ENCODE measurements at places on chromosomes 1 and 21.
A peak's percentile ranks its signal among the peaks of the same experiment; 100 is the strongest.

DNA sequence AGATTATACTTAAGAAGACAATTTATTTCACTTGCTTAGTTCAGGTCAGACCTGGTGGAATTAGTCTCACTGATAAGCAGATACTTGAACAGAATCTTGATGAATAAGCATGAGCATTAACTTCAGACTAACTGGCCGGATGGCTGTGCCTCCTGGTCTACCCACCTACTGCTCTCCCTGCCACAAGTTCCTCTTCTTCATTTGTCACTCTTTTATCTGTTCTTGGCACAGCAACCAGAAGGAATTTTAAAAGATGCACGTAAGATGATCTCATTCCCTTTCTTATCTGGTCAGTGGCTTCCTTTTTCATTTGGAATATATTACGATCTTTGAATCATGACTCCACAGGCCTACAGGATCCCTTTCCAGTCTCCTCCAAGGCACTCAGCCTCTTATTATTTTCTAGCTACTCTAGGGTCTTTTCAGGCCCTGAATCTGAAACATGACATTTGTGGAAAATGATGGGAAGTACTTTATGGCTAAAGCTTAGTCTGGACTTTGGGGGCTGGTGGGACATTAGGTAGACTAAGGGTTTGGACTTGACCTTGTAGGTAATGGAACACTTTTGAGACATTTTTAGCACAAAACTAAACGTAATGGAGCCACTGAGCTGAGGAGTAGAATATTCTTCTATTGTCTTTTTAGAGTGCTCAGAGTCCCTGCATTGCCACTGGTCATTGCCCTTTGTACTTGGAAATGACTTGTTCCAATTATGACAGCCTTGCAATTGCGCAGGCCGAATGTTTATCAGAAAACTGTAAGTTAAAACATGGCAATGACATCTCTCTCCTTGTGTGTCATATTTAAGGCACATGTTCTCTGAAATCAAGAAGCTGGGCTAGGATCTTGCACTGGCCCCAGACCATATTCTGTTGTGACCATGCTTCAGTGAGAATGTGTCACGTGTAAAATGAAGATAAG is 16.0 kb downstream of the ST6GALNAC3 start:
- no peak for DNase-seq

DNA sequence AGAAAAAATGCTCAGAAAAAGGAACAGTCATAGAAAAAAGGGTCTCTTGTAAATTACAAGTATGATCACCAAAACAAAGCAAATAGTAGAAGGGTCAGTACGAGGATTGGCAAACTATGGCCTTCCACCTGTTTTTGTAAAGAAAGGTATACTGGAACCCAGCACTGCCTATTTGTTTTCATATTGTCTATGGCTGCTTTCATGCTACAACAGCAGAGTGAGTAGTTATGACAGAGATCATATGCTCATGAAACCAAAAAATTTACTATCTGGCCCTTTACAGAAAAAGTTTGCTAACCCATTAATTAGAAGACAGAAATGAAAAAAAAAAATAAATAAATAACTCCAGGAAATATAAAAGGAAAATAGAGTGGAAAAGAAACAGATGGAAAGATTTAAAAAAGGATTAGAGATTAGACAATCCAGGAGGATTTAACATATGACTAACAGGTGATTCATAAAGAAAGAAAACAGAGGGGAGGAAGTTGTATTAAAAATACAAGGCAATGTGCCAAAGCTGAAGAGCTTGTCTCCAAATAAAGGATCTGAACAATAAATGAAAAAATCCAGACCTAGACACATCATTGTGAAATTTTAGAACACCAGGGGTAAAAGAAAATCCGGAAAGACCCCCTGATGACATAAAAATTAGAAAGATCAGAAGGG is 108.5 kb upstream of the SERTAD4 start:
- no peak for DNase-seq

- DNase-seq, result no peak
These were observed 438.1 kb downstream of the LMO4 start for GRCh38 chr1:87766737-87767136.

GRCh38 chr1:238492271-238492670 is 601.5 kb upstream of the ZP4 start:
- DNase-seq, result no peak

- DNase-seq, result no peak
These were observed 217.8 kb downstream of the GRIK1 start for GRCh38 chr21:29721964-29722363.

- no peak for DNase-seq
These were observed 378.5 kb upstream of the CAMK1G start for GRCh38 chr1:209205039-209205438.

- no peak for DNase-seq
These were observed 72.4 kb upstream of the TMEM51 start for GRCh38 chr1:15081102-15081501.

- no peak for DNase-seq
These were observed 22.9 kb downstream of the S1PR1 start for GRCh38 chr1:101259744-101260148.

DNA sequence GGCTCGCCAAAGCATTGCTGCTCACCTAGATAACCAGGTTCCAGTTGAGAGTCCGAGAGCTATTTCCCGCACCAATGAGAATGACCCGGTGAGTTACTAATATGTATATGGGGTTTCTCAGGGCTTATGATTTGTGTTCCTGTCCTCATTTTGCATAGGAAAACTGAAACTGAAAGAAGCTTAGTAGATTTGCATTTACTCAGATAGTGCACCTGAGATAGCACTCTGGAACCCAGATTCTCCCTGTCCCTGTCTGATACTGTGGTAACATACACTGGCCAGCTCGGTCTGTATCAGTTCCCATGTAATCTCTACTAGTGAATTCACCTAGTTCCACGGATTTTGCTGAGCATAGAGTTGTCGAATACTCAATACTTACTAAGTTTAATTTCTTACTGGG is 28.1 kb downstream of the DAP3 start:
- DNase-seq, result no peak

- no peak for DNase-seq
These were observed 35.6 kb upstream of the RRP15 start for GRCh38 chr1:218249338-218250140.

DNA sequence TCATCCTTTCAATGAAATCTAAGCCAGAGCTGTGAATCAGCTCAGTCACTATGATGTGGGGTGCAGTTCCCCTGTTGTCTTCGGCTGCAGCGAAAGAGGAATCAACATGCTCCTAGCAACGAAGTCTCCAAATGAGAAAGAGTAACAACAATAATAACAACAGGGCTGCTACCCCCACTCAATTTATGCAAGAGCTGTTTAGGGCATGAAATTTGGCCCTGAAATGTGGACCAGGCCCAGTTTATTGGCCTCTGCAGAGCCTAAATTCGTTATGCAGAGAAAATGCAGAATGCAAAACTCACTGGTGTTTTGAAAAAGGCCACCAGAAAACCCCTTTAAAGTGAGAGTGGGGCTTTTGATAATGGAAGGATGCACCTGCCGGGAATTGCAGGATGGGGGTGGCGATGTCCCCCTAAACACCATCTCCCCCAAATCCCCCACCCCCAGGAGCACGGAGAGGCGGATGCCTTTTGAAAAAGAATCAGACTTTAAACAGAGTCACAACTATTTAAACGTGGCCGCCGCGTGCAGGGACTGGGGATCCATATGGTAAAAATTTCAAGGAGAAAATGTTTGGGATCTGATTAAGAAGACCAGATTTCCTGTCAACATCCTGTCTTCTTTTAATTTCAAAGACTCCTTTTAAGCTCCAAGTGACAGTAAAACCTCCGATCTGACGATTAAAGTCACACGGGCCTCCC is 1.9 kb downstream of the RUNX3 start:
- DNase-seq, result no peak

- no peak for DNase-seq
These were observed 12.0 kb upstream of the SLC35A3 start for GRCh38 chr1:99957818-99958217.

- no peak for DNase-seq
These were observed 309.9 kb downstream of the ADGRL2 start for GRCh38 chr1:82110366-82111254.

DNA sequence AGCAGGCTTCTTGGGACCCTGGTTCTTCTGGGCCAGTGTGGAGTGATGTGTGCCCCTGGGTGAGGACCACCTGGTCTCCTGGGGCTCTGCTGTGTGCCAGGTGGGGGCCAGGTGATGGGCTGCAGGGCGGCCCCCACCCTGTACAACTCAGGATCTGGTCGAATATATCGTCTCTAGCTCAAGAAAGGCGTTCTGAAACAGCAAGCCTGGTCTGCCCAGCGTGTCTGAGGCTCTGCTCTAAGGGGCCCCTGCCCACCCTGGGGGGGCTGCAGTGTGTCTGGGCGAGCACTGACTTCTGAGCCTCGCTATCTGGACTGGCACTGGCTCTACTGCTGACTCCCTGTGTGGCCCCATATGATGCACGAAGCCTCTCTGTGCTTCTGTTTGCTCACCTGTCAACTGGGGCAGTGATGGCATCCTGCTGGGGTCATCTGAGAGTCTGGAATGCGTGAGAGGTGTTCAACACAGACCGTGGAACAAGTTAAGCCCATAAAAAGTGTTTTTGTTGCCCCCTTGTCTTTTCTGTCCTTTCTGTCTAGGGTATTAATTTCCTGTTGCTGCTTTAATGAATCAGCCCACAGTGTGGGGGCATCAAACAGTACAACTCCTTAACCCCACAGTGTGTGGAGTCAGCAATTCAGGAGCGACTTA is 56.0 kb upstream of the TRAPPC10 start:
- DNase-seq, result no peak

GRCh38 chr1:161008869-161009510 is 12.0 kb downstream of the F11R start:
- no peak for DNase-seq

- no peak for DNase-seq
These were observed 16.7 kb downstream of the UAP1 start for GRCh38 chr1:162578071-162578700.

GRCh38 chr1:8422510-8423268 is 104.8 kb downstream of the SLC45A1 start:
- no peak for DNase-seq

GRCh38 chr1:33131191-33131590 is 50.2 kb downstream of the AZIN2 start:
- no peak for DNase-seq

DNA sequence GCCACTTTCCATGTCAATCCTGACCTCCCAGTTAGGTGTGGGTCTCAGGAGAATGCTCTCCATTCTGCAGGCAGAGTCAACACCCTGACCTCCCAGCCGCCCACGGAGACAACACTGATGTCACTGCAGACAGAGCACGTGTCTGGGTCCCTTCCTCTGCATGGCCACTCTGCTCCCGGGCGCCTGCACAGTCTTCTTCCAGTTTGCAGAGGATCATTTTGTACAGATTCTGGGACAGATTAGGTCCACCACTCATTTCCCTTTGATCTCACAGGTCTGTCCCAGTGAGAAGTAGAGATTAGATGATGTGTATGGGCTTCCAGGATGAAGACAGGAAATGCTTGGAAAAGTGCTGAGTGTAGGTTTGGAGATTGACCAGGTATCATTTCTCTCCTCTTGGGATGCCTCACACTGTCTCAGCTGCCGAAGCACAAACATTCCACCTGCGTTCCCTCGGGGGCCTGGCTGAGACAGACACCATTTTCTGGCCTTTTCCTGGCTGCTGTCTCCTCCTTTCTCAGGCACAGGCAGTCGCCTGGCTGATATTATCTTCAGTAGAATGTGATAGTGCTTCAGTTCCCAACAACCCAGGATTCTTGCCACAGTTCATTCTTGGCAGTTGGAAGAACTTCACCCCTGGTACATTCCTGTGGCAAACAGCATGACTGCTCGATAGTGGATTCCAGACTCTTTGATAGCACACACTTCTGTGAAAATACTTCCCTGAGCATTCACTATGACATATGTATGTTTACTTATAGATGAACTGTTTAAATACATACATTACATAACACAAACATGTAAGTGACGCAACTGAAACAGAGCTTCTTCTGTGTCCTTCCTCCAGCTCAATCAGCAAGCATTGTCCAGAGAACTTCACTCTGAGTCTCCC is 7.9 kb downstream of the MYBPHL start:
- no peak for DNase-seq

GRCh38 chr1:26034504-26035202 is 11.3 kb downstream of the SLC30A2 start:
- DNase-seq, result no peak

DNA sequence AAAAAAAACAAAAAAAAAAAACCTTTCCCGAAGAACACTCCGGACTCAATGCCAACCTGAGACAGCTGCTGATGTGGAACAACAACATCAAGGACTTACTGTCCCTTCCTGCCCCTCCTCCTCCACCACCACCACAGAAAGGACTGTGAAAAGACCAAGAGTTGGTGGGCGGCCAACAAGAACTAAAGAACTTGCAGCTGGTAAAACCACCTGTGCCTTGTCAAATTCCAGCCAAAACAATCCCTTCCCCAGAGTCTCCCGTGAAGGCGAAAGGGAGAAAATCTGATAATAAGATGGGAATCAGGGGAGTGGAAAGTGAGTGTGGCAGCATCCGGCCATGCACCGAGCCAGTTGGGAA is 88.9 kb downstream of the PROX1 start:
- no peak for DNase-seq

GRCh38 chr1:236489710-236490377 is 33.9 kb upstream of the LGALS8 start:
- no peak for DNase-seq

- no peak for DNase-seq
These were observed 642 bp upstream of the ST3GAL3 start for GRCh38 chr1:43706598-43707189.

- no peak for DNase-seq
These were observed 54.2 kb downstream of the NMNAT2 start for GRCh38 chr1:183363972-183364371.

DNA sequence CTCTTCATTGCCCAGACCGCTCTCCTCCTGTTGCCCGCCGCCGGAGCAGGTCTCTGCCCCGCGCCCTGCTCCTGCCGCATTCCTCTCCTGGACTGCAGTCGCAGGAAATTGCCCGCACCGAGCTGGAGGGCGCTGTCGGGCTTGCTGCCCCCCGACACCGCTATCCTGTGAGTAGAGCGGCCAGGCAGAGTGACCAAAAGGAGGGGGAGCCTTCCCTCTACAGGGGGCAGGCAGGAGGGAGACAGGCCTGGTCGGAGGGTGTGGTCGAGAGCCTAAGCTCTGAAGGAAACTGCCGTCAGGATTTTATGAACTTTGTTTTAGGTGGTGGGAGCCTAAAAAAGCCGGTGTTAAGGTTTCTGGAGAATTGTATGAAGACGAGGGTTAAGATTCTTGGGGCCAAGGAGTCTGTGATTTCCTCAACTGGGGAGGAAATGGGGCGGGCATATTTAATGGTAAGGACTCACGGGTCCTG is 517 bp downstream of the LRIG2 start:
- DNase-seq, result no peak

- DNase-seq, result peak; percentile 88
These were observed 754 bp downstream of the PRRC2C start for GRCh38 chr1:171486048-171486519.

GRCh38 chr1:207362962-207363860 is 41.7 kb downstream of the CD55 start:
- DNase-seq, result no peak

DNA sequence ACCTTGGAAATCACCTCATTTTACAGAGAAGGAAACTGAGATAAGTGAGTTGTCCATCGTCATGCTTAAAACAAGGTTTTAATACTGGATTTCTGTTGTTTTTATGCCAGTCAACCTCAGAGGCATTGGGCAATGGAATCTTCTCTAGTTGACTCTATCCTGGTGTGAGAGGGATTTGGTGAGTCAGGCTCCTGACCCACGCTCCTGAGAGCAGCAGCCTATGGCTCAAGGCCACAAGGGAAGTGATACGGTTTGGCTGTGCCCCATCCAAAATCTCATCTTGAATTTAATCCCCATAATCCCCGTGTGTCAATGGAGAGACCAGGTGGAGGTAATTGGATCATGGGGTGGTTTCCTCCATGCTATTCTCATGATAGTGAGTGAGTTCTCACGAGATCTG is 90.1 kb downstream of the TLR5 start:
- no peak for DNase-seq

- no peak for DNase-seq
These were observed 7.1 kb upstream of the ACTA1 start for GRCh38 chr1:229440851-229441537.
